ENCODE measurements at places on chromosomes 6 and 20. TPM values are rescaled to one million over a fixed set of nuclear protein-coding genes. Genes with fewer than 3 reads are reported as not detected.

DNA sequence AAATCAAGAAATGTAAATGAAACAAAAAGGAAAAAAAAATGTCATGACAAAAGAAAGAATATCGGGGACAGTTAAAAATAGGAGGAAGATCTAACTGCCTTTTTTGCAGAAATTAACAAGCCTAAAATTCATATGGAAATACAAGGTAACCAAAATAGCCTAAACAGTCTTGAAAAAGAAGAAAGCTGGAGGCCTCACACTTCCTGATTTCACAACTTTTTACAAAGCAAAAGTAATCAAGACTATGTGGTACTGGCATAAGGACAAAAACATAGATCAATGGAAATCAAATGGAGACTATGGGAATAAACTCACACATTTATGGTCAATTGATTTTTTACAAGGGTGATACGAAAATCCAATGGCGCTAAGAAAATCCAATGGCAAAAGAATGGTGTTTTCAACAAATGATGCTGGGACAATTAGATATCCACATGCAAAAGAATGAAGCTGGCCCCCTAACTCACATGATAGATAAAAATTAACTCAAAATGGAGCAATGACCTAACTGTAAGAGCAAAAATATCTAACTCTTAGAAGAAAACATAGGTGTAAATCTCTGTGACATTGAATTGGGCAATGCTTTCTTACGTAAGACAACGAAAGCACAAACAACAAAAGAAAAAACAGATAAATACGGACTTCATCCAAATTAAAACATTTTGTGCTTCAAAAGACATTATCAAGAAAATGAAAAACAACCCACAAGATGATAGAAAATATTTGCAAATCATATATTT is 24.5 kb downstream of the MAP3K5 start:
- no peak for DNase-seq

DNA sequence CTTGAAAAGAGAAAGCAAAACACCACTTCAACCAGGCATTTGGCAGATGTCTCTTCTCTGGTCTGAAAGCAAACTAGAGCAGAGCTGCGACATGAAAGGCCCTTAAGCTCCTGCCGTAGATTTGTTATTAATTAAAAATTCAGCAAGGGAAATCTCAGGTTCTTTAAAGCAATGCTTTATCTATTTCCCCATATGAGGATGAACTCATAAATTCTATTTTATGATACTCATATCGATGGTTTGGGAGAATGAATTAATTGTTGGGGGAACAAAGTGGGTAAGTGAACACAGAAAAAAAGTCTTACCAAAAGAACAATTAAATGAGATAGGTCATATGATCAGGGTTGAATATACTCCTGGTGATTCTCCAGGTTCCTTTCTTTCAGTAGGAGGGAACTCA is 464.7 kb upstream of the SLC35B3 start:
- DNase-seq: no peak

- DNase-seq: no peak
Measured at GRCh38 chr6:150324044-150324443, 44.8 kb upstream of the IYD start.

- no peak for DNase-seq
Measured at GRCh38 chr6:162873537-162873936, 145.8 kb downstream of the PACRG start.

GRCh38 chr6:123904228-123904627 is 100.6 kb downstream of the NKAIN2 start:
- no peak for DNase-seq

DNA sequence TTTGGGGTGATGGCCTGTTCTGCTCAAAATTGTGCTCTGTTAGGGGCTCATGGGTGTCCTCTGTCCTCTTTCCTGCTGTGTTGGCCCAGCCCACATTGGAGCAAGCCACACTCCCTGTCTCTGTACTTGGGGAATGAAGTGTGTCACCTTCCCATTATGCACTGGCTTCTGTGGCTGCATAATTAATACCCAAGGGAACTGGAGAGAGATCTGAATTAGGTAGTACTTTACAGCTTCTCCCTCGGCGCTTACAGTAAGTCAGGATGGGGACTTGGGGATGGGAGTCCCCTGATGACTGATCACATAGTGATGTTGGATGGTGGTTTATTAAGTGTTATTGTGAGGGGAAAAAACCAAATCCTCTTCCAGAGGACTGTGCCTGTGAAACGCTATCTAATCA is 116.6 kb downstream of the FOXO3 start:
- DNase-seq: no peak

DNA sequence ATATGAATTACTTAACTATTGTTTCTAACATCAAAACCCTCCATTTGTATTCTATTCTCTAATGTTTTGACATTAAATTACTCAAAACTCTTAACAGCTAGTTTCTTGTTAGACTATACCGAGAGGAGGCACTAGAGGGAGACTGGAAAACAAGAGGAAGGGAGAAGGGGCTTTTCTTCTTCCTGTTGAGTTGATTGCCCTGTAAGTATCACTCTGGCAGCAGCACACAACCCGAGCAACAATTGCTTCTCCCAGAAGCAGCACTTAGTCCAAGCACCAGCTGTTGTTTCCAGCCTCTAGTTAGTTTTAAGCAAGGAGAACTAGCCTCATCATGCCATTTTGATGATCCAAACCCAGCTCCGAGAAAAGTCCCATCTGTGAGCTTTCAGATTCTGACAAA is 603.8 kb downstream of the PRKN start:
- no peak for DNase-seq

- no peak for DNase-seq
Measured at GRCh38 chr6:34490390-34491090, 24.7 kb downstream of the PACSIN1 start.

- no peak for DNase-seq
Measured at GRCh38 chr20:8740265-8740664, 328.6 kb upstream of the PLCB4 start.

GRCh38 chr6:161355696-161356095 is 81.8 kb upstream of the AGPAT4 start:
- DNase-seq: no peak

- no peak for DNase-seq
Measured at GRCh38 chr6:126060400-126060799, 74.1 kb downstream of the TRMT11 start.

DNA sequence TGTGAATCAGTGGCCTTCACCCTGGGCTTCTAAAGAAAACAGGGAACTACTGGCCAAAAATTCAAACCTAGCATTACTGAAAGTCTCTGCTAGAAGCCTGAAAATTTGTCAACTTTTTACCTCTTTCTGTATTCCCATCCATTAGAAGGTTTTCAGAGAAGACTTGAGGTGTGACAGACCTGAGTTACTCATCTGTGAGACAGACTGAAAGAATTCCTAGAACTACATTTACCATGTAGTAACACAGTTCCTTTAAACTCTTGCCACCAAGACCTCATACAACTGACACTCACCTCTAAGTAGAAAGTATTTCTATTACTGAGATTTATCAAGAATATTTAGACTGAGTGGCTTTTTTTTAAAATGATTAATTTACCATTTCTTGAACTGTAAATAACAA is 4.5 kb downstream of the DPM1 start:
- DNase-seq: no peak

GRCh38 chr20:9409981-9410380 is 104.4 kb upstream of the LAMP5 start:
- DNase-seq: no peak

DNA sequence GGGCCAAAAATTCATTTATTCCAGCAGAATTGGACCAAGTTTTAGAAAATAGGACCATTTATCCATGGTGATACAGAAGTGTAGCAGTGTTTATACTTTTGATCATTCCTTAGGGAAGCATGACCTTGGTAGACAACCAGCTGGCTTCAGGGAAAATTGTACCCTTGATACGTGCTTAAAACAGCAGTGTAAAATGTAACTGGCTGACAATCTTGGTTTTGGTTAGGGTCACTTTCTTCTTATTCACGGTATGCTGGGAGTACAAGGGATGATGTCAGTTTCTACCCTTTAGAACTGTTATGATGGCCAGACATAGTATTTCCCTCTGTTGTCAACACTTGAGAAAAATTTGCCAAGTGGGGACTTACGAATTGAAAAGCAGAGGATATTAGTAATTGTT is 157.1 kb downstream of the BCKDHB start:
- DNase-seq: no peak

GRCh38 chr20:48098099-48098498 is 312.8 kb upstream of the SULF2 start:
- DNase-seq: no peak

- DNase-seq: no peak
Measured at GRCh38 chr6:131130554-131130940, 4.7 kb upstream of the AKAP7 start.

- DNase-seq: no peak
Measured at GRCh38 chr6:25487012-25487411, 165.0 kb upstream of the SCGN start.

DNA sequence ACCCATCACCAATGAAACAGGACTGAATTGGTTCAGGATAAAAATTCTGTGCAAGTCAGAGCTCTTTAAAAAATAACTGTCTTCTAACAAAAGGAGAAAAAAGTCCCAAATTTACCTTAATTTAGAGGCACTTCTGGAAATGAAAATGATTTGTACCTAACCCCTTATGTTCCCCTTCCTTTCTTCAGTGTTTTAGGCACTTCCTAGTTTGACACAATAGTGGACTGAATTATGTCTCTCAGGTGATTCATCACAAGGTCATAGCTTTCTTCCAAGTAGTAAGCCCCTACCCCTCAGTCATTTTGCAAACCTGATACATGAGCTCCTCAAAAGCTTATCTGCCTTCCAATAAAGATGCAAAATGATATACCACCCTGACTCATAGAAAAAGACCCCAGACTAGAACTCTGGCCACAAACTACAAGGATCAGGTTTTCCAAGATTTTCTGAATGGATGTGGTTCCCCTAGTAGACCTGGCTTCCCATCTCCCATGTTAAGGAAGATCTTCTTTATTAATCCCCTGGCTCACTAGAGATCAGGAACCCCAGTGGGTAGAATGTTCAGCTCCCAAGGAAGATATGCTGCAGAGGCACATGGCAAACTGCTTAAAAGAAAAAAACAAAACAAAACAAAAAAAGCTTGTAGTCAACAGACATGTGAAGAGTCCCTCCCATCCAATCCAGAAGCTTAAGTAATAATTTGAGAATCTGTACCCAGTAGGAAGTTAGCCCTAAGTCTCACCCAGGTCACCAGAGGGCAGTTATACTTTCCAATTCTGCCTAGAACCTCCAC is 3.6 kb downstream of the PPP1R10 start:
- DNase-seq: no peak

- DNase-seq: no peak
Measured at GRCh38 chr6:154408891-154409500, 52.4 kb upstream of the IPCEF1 start.

GRCh38 chr6:16741112-16742016 is 19.9 kb downstream of the ATXN1 start:
- DNase-seq: no peak

DNA sequence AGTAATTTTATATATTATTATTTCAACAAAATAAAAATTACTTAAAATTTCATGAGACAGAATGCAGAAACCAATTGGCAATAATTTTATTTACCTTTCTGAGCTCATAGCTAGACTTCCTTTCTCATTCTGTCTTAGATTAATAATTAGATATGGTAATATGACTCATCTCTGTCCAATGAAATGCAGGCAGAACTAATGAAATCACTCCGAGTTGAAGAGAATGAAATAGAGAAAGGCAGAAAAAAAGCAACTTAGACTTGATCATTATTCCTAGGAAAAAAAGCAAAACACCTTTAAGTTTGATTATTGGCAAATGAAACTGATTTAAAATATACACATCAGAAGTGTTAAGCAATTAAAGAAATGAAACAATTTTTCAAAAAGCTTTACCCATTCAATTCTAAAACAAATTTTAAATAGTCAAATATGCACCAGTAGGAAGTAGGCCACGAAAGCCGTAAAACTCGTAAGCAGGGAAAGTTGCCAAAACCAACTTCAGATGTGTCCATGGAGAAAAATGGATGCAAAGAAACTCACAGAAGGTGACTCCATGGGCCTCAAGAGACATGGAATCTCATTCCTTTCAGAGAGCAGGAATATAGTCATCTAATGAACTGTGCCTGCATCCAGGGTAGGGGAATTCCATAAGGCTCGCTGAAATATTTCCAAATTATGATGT is 293.8 kb upstream of the RGS17 start:
- DNase-seq: no peak

DNA sequence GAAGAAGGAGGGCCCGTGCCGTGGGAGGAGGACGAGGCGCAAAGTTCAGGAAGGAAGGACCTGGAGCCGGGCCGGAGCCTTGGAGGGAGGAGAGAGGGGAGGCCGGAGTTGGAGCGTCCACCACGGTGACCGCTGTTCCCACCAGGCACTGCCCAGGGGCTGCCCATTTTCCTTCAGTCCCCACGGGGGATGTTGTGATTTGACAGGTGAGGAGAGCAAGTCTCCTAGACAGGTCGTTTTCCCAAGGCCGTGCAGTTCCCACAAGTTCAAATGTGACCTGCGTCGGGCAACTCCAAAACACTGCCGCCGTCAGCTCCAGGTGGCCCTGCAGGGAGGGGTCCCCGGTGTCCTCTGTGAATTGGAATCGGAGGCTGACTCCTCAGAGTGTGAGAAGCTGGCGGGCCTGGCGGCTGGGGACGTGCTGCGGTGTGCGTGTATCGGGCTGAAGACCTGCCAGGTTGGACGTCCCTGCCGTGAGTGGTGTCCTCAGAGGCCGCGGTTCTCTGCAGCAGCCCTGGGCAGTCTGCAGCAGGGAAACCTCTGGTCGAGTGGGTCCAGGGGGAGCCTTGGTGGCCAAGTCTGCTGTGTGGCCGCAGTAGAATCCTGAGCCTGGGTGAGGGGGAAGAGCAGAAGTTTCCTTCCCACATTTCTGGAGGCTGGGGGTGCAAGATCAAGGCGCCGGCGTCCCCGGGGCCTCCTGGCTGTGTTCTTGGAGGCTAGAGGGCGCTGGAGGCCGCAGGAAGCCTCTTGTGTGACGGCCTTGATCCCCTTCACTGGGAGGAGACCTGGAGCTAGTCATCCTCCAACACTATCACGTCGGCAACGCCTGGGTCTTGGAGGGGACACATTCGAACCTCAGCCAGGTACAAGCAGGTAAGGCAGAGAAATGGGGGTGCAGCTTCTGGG is 115.1 kb upstream of the FRMD1 start:
- no peak for DNase-seq

DNA sequence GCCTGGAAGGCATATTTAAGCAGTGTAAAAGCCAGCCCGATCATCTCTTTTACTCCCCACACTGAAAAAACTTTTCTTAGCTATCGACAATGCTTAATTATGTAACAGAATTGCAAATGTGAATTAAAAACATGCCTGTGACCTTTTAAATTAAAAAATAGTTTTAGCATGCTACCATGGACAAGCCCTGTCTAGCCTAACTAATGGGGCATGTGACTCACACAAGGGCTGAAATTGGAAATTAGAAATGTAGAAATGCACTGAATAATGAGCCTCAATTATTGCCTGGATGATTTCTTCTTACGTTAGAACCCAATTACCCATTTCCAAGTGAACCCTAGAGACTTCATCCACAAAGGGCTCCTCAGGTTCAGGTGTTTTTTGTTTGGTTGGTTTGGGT is 82.7 kb downstream of the SIM1 start:
- DNase-seq: no peak

Gene TINAG
- not detected for total RNA-seq

Gene RFX6
- not detected for total RNA-seq

Gene MEA1
- total RNA-seq: 44.8 TPM

Gene PKIB
- total RNA-seq: 3.2 TPM

Gene SALL4
- total RNA-seq: 0.09 TPM

Gene SNAP25
- 0.65 TPM for total RNA-seq

Gene TBXT
- not detected for total RNA-seq

Gene NDRG3
- 30.4 TPM for total RNA-seq

Gene GRM1
- total RNA-seq: 0.09 TPM

Gene CST7
- 11.7 TPM for total RNA-seq

Gene PAK5
- total RNA-seq: 0.21 TPM

Gene HINT3
- total RNA-seq: 28.3 TPM

Gene TRAPPC3L
- total RNA-seq: not detected

Gene CD24
- 33.1 TPM for total RNA-seq

Gene STMND1
- total RNA-seq: 4.9 TPM

Gene SLC44A4
- total RNA-seq: 53.7 TPM
